ENCODE measurements at places on chromosomes 1 and 21.

DNA sequence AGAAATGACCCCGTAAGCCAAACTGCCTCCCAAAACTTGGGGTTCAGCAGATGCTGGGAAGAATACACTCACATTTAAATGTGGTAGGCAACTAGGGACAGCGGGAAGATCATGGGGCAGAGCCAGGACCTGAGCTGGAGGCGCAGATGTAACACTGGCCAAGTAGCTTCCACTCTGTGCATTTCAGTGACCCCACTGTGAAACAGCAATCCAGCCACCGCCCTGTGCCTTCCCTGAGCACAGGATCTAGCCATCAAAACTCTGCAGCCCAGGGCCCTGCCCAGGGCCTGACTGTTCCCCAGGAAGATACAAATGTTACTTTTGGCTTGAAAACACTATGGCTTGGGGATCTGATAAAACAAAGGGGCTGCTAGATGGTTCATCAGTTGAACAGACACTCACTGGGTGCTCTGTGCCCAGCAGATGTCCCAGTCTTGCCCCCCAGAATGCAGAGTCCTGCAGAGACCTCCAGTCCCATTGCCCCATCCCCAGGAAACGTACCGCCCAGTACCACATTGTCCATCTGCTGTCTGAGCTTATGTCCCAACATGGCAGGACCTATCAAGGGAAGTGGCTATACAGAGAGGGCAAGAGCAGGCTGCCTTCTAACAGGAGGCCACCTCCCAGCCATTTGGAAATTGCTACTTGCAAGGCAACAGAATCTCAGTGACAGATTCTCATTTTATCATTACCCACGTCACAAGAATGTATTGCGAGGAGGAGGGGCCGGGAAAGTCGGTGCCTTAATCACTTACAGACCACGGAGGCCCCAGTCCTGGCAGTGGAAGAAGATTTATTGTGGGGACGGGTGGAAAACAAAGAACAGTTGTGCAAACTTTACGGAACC lies 124.0 kb downstream of the DMRTB1 start:
- DNase-seq: no peak

DNA sequence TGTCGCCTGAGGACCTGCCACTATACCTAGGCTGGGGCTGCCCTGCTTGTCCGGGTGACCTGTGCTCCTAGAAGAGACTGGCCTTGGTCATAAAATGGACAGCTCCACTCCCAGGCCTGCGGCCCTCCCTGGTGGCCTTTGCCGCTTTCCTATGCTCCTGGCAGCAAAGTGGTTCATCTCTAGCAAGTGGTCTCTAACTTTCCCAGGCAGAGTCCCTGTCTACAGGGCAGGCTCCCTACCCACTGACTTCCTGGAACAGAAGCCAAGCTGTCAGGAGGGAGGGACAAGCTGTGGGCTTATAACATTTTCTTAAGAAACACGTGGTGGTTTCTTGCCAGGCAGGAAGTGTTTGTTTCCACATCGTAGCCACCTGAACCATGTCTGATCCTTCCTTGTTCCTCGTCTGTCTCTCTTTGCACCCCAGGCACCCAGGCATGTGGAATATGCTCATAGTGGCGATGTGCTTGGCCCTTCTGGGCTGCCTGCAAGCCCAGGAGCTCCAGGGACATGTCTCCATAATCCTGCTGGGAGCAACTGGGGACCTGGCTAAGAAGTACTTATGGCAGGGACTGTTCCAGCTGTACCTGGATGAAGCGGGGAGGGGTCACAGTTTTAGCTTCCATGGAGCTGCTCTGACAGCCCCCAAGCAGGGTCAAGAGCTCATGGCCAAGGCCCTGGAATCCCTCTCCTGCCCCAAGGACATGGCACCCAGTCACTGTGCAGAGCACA lies 10.1 kb downstream of the H6PD start:
- DNase-seq: no peak

DNA sequence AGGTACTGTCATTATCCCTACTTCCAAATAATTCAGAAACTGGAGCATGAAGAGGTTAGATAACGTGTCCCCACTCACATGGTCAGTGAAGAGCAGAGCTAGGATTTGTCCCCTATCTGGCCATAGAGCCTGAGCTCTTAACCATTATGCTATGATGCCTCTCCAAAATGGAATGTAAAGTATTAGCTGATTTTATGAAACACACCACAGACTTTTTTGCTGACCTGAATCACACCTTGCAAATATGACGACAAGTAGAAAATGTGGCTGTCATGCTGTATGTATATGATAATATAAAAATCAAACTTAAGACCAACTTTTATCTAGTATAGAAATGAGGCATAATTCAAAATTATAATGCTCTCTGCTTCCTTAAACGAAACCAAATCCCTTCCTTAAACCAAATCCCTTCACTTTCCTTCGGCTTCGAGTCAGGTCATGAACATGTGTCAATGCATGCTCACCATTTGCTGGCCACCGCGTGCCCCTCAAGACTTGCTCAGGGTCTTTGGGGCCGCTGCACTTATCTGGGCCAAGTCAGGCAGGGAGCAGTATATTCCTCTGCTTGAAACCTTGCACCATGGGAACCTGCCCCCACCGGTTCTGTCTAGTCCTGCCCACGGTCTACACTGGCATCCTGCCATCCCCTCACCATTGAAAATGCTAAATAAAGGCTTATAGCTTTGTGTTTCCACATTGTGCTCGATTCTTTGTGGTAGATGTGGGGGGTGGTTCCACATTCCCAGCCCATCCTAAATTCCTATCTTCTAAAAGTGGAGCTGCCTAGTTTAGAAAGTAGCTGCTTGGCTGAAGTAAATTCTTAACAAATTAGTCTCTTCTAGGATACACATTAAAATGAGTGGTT lies 1.6 kb upstream of the TMCC2 start:
- no peak for DNase-seq

DNA sequence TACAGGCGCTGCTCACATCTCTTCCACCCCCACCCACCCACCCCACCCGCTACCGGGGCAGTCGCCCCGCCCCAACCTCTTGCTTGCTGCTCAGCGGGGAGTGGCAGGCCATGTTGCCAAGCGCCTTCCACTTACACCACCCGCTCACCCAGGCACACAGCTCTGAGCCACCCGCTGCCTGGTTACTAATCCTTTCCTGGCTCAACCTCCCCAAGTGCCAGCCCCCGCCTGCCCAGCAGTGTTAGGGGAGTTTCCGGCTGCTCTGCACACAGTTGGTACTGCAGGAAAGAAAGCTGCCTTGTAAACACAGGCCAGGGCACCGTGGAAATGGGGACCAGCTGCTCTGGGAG lies 56.2 kb downstream of the LACTBL1 start:
- DNase-seq: no peak

DNA sequence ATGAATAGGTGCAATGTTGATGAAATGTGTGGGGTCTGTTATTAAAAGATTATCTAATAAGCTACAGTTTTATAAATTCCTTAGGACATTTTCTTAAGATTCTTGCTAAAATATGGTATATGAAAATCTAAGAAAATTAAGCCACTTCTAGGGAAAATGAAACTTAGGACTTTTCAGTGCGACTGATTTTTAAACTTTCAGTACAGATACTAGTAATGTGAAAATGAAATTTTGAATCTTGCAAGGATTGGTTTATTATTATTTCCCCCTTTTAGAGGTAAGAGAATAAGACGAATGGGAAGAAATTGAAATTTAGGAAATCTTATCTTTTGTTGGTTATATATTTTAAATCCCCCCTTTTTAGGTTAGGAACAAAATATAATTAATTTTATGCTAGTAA lies 16.4 kb downstream of the CAPZA1 start:
- no peak for DNase-seq

DNA sequence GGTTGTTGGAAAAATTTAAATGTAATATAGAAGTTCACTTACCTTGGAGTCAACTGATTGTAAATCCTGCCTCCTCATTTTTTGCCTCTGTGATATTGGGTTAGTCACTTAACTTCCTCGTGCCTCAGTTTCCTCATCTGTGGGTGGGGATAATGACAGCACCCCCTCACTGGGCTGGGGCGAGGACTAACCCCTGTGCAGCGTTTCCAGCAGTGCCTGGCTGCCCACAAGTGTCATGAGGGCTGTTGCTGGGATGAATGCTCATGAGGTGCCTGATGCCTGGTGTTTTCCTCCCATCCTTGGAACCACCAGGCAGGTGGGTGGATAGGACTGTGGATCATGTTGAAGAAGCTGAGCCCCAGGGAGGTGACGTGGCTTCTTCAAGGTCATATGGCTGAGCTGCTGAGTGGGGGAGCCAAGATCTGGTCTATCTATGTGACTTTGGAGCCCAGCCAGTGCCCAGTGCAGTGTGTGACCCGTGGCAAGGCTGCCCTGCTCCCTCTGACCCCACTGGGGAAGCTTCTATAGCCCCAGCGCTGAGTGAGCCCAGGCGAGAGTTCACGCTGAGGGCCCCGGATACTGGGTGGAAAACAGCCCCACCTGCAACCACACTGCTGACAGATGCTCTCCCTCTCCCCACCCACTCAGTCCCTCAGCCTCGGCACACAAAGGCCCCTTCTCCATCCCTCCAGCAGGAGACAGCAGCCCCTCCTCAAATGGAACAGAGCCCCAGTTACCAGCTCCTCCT lies 446.0 kb downstream of the PTPRU start:
- no peak for DNase-seq

DNA sequence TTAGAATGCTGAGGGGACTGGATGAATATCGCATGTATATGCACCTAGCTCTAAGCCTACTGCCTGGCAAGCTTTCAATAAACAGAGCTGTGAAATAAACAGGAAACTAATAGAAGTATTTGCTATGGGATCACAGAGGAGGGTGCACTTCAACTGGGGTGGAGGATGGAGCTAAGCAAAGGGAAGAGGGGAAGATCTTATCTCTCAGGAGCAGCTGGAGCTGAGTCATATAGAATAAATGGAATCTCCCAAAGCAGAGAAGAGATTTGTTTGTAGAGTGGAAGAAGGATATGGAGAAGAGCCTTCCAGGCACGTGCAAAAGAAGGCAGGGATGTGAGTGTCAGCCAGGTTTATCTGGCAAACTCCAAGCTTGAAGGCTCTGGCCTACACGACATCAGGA lies 17.0 kb upstream of the KCNA10 start:
- no peak for DNase-seq

- no peak for DNase-seq
Observed at GRCh38 chr1:42825036-42825851, 8.0 kb upstream of the SVBP start.

DNA sequence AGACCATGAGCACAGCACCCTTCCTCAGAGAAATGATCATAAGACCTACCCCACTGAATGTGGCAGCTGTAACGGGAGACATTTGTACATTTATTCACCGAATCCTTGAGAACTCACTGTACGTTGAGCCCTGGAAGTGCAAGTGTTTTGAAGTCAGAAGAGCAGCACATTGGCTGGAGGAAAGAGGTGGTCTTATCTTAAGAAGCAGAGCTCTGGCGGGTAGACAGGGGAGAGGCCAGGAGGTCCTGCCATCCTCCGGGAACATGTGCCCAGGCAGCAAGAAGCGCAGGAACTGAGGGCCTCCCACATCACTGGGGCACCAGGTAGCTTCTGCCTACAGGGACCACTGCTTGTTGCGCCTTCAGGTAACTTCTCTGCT lies 169.2 kb upstream of the IRF2BP2 start:
- DNase-seq: no peak

DNA sequence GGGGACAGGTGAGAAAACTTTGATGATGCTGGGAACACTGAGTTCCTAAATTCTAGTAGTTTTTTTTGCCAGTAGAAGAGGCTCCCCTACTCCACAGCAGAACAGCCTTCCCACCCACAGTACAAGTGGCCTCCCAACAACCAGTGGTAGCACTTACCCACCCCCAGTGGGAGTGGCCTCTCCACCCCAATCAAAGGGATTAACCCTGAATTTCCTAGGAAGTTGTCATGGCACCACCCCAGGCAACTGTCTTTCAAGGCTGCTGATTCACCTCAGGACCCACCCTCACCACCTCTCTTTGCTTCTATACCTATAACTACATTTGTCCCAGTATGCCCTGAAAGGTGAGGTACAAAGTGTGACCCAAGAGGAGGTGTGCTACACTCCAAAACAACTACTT lies 81.4 kb upstream of the PRDX6 start:
- DNase-seq: no peak

GRCh38 chr1:117271959-117272358 lies 61.2 kb upstream of the VTCN1 start:
- DNase-seq: no peak

DNA sequence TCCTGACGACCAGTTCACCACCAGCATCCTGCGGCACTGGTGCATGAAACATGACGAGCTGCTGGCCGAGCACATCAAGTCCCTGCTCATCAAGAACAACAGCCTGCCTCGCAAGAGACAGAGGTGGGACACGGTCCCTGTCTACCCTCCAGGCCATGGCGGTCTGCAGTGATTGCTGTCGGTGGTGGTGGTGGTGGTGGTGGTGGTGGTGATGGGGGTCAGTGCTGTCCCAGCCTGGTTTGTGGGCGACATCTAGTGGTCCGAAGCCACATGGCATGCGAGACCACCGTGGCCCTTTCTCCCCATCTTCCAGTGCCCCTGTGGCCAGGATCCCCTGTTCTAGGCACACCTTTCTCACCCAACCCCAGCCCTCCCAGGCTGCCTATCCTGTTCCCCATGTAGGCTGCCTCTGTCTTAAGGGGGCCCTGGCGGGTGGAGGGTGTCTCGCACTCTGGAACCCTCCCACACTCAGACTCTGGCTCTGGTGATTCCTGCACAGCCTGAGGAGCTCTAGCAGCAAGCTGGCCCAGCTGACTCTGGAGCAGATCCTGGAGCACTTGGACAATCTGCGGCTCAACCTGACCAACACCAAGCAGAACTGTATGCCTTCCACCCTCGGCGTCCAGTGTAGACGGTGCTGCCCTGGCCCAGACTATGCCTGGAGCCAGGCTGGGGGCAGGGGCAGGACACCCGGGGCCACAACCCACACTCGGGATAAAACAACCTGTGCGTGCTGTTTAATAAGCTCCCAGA lies 3.2 kb upstream of the SLC27A3 start:
- DNase-seq: no peak

DNA sequence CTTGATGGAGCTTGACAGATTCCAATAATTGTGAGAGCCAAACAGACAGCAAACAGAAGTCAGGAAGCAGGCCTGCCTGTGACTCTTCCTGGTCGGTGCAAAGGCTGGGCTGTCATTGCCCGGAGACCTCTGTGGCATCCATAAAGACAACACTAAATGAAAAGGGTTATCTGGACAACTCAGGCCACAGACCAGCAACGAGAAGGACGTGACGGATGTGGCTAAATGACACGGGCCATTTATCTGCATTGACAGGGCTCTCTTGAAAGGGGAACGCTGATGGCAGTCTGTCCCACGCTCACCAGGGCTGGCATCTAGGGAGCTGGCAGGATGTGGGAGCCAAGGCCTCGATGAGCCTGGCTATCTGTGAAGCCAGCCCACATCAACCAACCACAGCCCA lies 35.0 kb downstream of the HMGB4 start:
- no peak for DNase-seq

DNA sequence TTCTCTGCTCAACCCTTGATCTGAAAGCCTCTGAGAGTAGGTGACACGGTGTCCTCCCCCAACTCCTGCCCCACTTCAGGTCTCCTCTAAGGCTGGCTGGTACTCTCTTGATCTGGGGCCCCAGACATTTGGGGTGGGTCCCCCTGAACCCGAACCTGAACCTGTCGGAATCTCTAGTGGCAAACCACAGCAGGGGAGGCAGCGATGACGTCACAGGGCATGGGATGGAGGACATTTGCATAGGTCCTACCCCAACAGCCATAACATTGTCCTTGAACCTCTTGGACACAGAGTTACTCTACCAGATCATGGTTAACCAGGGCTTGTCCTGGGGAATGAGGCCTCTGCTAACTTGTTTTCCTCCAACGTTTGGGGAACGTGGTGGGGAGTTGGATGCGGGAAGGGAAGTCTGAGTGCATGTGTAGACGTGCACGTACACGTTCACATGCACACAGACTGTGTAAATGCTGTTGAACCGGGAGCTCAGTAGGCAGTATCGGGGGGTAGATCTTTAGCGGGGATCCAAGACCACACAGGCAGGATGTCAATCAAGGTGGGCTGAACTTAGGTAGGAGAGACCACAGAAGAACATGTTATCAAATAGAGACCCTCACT lies 32.4 kb downstream of the CITED4 start:
- no peak for DNase-seq
